ENCODE measurements at places on chromosomes 3 and 15.

GRCh38 chr3:57951066-57951882 lies 56.9 kb upstream of the FLNB start:
- no peak for DNase-seq

- DNase-seq = no peak
Observed at GRCh38 chr3:72224804-72225509, 440.0 kb upstream of the PROK2 start.

DNA sequence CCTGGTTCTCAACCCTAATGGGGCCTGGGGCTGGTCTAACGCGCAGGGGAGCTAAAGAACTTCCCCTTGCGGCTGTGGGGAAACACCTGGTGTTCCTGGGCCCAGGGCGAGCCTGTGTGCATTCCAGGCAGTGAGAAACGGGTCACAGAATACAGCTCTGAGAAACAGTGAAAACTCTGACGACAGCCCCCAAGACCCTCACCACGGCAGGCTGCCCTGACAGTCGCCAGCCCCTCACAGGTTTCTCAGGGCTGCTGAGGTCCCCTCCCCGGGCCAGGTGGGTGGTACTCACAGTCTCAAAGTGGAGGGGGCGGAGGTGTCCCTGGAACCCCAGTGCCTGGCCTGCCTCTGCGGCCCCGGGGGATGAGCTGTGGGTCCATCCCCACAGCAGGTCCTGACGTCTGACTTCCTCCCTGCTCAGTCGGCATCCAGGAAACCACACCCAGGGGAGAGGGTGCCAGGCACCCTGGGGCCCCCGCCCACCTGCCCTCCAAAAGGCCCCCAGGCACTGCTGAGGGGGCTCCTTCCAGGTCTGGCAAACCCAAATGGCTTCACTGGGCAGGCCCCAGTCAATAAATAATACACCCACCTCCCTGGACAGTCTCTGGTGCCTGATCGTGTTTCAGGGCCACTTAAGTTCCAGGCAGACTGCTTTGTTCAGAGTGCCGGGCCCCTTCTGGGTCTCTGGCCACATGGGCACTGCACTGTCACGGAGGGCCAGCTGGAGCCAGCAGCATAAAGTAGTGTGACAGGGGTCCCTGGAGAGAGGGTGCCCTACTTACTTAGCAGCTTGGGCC lies 57.7 kb downstream of the IQSEC1 start:
- DNase-seq = peak; percentile 34

DNA sequence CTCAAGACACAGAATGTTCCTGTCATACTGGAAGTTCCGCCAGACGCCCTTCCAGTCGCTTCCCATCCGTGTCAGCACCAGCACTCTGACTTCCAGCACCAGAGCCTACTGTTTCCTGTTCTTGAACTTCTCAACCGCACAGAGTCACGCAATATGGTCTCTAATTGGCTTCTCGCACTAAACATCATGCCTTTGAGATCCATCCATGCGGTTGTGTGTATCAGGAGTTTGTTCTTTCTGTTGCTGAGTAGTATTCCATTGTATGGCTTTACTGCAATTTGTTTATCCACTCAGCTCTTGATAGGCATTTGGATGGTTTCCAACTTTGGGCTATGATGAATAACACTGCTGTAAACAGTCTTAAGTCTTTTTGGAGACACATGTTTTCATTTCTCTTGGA lies 112.1 kb downstream of the LRRK1 start:
- DNase-seq = no peak

GRCh38 chr3:124137216-124137615 lies 145.3 kb upstream of the ROPN1 start:
- no peak for DNase-seq

DNA sequence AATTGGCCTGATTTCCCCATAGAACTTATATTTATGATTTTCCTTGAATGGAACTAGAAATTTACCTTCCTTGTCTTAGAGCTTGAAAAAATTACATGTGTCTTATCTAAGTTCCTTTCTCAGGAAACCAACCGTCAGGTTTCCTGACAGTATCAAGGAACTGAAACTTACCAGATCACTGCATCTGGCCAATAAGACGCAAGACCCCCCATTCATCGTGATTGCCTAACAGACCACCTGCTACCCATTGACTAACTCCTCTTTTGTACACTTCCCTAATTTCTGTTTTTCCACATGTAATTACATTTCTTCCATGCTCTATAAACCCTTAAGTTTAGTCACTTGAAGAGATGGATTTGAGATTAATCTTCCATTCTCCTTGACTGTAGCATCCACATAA lies 517.2 kb upstream of the CBLB start:
- DNase-seq = no peak

DNA sequence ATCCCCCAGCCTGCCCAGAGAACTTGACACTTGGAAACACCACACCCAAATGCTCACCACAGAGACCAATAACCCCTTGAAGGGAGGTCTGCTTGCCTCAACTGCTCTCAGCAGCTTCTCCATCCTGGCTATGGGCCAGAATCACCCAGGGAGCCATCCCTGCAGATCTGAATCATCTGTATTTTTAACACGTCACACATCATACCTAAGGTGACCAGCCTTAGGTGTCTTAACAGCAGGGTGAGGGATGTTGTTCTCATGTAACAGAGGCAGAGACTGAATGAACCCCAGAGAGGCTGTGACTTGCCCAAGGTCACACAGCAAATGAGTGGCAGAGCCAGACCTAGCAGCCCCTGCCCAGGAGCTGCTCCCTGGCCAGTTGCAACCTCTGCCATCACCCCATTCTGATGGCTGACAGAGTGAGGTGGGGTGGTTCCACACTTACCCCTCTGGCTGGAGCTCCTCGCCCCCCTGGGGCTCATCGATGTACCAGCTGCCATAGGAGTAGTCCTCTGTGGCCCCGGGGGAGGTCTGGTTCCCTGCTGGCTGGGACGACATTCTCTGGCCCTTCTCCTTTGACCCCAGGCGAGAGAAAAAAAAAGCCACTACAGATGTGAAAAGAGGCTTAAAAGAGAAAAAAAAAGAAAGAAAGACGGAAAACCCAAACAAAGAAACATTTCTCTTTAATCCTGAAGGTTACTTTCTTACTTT lies 722 bp downstream of the STRA6 start:
- no peak for DNase-seq

DNA sequence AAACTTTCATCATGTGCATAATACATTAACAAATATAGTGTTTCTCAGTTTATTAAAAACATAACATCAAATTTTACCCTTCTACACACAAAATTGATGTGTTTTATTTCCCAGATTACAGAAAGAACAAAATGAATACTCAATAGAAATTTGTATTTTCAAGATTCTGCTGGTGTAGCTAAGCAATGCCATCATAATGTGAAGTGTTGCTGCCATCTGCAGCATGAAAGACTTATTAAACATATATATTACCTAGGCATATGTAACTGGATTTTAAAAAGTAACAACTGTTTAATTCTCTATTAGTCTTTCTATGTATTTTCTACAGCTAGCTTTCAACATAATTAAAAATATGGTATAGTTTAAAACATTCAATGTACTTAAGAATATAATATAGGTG lies 27.5 kb downstream of the PLSCR5 start:
- DNase-seq = peak; percentile 7

- no peak for DNase-seq
Observed at GRCh38 chr15:74127954-74128784, 2.2 kb upstream of the ISLR2 start.

DNA sequence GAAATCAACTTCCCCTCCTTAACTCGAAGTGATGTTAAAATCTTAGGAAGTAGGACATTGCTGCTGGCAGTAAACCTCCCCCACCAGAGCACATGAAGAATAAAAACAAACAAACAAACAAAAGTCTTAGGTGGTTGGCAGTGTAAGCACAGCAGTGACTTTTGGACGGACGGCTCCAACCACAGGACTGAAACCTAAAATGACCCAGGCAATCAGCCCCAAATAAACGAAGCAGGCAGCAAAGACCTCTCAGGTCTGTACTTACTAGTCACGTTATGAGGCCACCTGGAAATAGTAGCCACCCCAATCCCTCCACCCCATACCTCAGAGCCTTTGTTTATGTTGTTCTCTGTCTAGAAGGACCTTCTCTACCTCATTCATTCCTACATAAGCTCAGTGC lies 33.5 kb upstream of the HES1 start:
- DNase-seq = no peak

- no peak for DNase-seq
Observed at GRCh38 chr3:43153216-43154083, 47.6 kb upstream of the POMGNT2 start.

GRCh38 chr15:90955624-90956273 lies 1.1 kb downstream of the RCCD1 start:
- no peak for DNase-seq

- DNase-seq = no peak
Observed at GRCh38 chr3:84042399-84043106, 916.2 kb upstream of the CADM2 start.
